ENCODE measurements at places on chromosomes 2 and 18.

- DNase-seq = peak; percentile 57
Observed at GRCh38 chr18:10064267-10064666, 150.5 kb downstream of the VAPA start.

- DNase-seq = no peak
Observed at GRCh38 chr2:232889876-232890401, 19.9 kb downstream of the SNORC start.

DNA sequence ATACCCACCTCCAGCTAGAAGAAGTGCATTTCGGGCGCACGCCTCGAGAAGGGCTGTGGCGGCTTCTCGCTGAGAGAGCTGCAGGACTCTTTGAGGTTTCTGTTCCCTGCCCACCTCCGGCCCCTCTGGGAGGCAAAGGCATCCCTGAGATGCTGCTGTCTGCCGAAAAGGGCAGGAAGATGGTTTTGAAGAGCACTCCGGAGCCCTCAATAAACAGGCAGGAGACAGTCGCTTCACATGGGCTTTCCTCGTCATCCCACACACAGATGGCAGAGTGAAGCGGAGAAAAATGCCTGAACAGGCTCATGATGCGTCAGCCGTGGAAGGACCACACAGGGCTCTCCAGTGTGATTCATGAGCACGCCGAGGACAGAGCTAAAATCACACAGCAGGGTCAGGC, 25.4 kb upstream of the GLI2 start:
- no peak for DNase-seq

DNA sequence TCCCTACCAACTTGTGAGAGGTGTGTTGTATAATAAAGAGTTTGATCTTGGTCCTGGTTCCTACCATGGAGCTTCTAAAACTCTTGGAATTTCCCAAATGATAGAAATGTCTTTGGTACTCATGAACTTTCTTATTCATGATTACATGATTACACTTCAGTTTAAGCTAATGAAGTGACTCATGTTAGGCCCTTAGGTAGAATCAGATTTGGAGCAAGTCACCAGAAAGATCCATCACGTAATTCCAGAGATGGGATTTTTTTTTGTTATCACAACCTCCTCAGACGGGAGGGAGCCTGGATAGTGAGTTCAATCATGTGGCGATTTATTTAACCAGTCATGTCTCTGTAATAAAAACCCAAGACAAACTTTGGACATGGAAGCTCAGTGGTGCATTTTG, 1287.6 kb upstream of the ZEB2 start:
- DNase-seq = no peak

DNA sequence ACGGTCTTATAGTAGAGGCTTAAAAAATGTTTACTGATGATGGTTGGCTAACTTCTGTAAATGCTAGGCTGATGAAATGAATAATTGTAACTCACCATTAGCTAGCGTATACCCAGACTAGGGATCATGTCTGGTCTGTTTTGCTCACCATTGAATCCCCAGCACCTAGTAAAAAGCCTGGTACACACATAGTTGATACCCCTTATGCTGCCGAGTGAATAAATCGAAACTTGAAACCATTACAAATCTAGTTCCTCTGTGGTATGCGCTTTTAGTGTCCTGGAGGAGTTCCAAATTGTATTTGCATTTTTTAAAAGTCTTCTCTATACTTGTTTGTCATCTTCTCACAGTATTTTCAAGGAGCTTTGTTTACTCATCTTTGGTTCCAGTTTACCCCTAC, 1.3 kb downstream of the TAF1B start:
- no peak for DNase-seq

- DNase-seq = peak; percentile 7
Observed at GRCh38 chr2:110818767-110819481, 86.6 kb downstream of the ACOXL start.

GRCh38 chr2:76584474-76584873, 873.8 kb upstream of the GCFC2 start:
- DNase-seq = no peak

DNA sequence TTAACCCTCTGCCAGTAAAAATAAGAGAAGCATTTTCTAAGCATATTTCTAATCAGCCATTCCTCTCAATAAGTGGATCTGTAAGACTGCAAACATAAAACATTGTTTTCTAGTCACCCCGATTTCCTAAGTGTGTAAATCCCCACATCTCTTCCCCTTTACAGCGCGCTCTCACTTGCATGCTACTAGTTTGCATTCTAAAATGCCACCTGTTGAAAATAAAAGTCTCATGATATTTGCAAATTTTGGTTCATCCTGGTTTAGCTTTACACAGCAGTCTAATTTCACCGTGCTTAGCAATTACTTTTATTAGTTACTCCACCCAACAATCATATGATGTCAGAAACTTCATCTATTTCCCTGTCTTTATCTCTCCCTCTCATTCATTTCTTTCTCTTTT, 1230.7 kb upstream of the ZEB2 start:
- no peak for DNase-seq

DNA sequence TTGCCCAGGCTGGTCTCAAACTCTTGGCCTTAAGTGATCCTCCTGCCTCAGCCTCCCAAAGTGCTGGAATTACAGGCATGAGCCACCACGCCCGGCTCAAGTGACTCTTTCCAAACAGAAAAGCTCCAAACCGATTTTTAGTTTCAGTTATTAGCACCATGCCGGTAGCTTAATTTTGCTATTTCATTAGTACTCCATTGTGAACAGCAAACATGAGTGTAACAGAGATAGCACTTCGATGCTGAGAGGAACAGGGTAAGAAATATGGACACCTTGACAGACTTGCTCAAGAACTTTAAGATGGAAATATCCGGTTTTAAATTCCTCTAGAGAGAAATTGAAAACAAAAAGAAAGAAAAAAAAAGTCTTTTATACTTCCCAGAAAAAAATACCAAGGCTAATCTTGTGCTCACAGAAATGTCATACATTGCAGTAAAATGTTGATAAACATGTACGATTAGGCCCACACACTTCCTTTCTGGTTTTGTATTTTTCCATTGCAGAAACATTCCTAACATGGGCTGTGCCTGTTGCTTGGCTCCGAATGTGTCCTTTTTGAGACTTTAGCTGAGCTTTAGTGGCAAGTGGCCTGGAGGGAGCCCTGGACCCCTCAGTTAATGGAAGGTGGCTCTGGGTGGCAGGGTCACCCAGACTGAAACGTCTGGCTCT, 18.3 kb downstream of the FHL2 start:
- DNase-seq = no peak

DNA sequence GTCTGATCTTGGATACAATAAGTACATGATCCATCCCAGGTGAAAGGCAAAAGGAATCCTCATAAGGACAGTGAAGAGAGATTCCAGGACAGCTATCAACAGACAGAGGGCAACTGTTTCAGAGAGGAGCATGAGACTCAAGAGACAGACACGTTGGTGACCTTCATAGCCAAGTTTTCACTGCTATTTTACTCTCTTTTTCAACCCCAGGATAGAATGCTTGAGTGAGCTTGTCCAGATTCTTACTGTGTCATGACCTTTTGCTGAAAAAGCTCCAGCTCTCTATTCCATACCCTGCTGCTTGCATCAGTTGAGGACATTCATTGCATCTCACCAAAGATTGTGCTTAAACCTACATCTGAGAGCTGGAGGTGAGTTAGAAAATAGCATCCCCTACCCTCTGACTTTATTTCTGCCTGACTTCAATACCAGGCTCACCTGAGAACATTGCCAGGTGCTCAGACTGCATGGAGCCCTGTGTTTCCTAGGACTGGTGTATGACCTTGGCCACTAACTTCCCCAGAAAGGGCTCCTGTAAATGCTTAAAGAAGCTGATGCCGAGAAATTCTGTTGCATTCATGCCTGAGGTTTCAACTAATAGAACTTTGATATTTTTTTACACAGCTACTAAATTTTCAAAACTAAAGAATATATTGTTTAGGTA, 70.4 kb upstream of the TMEM17 start:
- no peak for DNase-seq

- no peak for DNase-seq
Observed at GRCh38 chr18:55485666-55486065, 102.3 kb downstream of the TCF4 start.

DNA sequence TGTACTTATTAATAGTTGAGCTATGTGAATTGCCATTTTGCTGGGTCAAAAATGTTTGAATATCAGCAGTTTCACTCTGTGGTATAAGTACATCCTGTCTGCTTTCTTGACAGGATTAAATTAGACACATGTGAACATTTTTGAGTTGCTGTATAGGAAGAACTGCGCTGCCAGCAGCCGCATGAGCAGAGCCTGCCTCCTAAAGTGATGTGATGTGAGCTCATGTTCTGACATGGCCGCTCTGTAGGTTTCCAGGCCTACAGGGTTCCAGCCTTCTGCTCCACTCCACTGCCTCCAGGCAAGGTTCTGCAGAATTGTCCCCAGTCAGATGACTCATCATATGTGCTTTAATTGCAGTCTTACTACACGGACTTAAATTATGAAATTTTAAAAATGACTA, 119.7 kb upstream of the NFATC1 start:
- DNase-seq = no peak

GRCh38 chr18:38752430-38752829, 1186.8 kb upstream of the CELF4 start:
- DNase-seq = no peak

GRCh38 chr2:112915300-112916144, 4.6 kb downstream of the IL37 start:
- DNase-seq = no peak

GRCh38 chr2:34909992-34910705, 1311.0 kb upstream of the FAM98A start:
- DNase-seq = no peak

GRCh38 chr2:179899666-179900065, 38.3 kb upstream of the ZNF385B start:
- no peak for DNase-seq

DNA sequence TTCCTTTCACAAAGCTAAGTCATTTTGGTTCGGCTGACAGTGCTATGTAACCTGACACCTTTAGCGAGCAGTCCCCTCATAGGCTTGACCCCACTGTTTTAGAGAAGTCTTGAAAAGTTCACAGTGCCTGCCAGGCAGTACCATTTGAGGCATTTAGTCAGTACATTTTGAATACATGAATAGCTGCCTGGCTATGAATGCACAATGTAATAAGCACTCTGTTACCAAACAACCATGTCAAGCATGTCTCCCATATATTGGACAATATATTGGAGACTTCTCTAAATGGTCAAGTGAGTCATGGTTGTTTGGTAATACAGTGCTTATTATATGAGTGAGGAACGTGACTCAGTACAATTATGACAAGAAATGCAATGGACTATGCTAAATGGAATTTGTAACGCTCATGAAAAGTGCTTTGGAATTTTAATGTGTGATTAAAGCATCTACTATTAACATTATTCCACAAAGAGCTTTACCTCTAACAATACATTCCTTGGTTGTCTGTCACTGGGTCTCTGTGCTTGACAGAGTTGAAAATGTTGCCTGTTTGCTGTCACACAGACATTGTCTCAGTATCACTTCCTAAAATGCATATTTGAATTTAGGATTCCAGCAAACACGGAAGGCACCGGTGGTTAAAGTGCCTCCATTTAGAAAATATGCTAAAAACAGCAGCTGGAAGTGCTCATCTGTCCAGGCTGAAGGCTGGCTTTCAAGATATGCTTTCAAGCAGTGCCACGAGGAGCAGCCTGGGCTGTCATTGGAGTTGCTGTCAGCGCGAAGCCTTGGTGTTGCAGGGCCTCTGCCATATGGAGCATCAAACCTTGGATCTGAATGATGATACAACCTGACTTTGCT, 458.6 kb downstream of the FBXO15 start:
- DNase-seq = no peak

DNA sequence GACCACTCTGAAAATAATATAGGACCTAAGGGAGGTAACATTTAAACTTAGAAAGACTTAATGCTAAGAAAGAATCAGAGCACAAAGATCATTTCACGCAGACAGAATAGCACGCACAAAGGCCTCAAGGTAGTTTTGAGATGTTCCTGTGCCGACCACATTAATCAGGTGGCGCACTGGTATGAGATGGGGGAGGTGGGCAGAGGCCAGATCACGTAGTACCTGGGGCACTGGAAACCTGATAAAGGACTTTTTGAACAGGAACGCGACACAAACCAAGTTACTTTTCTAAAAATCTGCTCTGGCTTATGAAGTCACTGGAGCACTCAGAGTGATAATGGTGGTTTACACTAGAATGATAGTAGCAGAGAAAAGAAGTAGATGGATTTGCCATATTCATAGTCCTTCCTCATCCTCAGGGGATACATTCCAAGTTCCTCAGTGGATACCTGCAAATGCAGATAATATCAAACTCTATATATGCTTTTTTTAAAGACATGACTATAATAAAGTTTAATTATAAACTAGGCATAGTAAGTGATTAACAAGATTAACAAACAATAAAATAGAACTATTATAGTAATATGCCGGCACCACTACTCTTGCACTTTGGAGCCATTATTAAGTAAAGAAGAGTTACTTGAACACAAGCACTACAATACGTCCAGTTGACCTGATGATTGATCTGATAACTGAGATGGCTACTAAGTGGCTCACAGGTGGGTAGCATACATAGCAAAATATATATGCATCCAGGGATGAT, 42.6 kb upstream of the CDCA7 start:
- DNase-seq = no peak

DNA sequence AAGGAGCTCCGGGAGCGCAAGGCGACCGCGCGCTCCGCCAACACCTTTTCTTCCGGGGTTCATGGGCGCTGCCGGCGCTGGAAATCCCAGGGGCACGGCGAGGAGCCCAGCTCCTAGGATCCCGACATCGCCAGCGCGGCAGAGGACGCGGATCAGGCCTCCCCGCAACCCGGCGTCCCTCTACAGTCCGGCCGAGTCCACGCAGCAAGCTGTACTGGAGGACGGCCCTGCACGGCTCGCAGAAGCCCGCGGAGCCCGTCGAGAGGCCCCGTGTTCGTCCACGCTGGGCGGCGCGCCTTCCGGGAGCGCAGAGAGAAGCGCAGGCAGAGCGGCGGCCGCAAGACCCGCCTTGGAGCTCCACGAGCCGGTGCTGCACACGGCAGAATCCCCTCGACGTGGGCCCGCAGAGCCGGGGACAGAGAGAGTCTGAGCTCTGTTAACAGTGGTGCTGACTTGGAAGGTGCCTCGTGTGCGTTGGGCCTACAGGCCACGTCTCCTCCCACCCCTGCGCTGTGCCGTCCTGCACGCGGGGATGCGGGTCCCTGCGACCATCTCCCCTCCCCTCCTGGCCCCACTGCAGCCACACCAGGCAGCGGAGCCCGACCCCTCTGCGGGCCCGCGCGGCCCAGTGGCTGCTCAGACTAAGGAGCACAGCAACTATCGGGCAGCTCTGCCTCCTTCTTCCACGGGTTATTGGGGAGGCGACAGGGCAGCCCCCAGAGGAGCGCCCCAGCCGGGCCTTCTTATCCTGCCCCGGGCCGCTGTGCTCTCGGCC, 28.1 kb upstream of the PTPN2 start:
- no peak for DNase-seq

- no peak for DNase-seq
Observed at GRCh38 chr2:9401059-9401547, 22.2 kb downstream of the ITGB1BP1 start.

DNA sequence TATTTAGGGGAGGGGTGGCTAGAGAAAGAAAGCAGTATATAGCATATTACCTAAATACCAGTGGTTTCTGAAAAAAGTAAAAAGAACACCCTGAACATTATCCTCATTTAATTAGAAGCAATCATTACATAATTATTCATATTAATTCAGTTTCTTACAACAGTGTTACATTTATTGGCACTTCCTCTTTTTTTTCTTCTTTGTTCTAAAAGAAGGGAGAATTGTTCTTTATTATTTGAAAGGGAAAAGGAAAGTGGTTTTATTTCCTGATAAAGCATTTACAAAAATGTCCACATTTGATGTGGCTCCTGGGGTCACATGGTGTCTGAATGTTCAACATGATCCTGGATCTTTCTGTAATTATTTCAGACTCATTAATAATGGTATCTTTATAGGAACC, 254.9 kb upstream of the ZEB2 start:
- DNase-seq = no peak

All from NCI-H446 (cell line).